Activated CD4-positive, alpha-beta T cell treated with anti-CD3 and anti-CD28 coated beads for 36 hours (primary cell): ENCODE measurements at places on chromosomes 2 and 18.

DNA sequence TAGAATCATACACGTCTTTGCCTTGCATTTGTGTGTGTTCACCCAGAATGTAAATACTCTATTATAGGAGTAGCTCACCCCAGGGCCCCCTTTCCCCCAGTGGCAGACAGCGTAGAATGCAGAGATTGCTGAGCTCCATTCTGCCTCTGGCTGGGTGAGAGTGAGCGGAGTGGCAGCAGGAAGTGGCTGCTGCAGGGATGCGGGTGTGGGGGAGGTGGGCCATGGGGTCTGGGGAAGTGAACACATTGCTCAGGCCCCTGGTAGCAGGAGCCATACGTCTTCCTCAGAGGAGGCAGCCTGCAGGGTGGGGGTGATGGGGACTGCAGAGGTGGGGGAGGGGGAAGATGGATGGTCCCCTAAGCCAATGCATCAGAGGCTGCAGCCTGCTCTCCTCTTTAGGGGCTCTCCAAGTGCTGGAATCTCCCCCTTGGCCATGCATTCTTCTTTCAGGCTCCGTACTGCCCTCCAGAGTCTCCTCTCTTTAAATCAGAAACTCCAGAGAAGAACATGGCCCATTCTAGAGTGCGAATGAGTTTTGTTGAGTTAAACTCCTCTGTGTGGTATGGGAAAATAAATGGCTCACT, 72.2 kb downstream of the CELF4 start:
- H3K36me3 ChIP-seq = no peaks in the 10 kb centered on the region
- H3K27ac ChIP-seq = no peak overlapping the region
- DNase-seq = no peak
- peaks cover 16% of the 10 kb centered on the region for H3K27me3 ChIP-seq
- no peak overlapping the region for H3K4me3 ChIP-seq

- no peaks in the 10 kb centered on the region for H3K27me3 ChIP-seq
- no peak overlapping the region for H3K4me3 ChIP-seq
- no peak for DNase-seq
- H3K4me1 ChIP-seq = no peaks in the 10 kb centered on the region
These were observed 411.2 kb downstream of the SOX11 start for GRCh38 chr2:6103372-6103771.

DNA sequence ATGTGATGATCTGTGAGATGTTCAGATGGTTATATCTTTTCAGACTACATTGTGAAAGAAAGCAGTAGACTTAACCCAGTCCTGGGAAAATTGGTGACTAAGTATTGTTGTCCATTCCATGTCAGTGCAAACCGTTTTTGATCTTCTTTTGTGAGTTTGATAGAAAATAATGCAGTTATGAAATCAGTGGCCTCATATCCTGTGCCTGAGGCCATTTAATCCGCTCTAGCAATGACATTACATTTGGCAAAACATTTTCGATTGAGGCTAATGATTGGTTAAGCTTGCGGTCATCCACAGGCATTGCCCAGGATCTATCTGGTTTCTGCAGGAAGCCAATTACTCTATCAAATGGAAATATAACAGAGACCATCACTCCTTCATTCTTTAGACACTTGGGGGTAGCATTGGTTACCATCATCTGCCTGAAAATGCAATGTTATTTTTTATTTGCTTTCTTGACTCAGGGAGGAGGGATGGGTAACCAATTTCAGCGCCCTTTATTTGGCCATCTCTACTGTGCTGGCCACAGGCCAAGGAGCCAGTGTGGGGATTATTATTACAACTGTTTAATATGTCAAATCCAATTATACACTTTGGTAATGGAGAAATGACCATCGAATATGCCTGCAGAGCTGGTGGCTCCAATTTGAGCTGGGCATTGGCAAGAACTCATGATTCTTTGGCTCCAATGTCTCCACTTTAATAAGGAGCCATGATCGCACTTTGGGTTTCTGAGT, 33.6 kb downstream of the TRIB2 start:
- H3K4me3 ChIP-seq = no peak overlapping the region
- DNase-seq = no peak
- no peak overlapping the region for H3K27ac ChIP-seq
- no peaks in the 10 kb centered on the region for H3K36me3 ChIP-seq
- no peaks in the 10 kb centered on the region for H3K4me1 ChIP-seq
- no peaks in the 10 kb centered on the region for H3K27me3 ChIP-seq

DNA sequence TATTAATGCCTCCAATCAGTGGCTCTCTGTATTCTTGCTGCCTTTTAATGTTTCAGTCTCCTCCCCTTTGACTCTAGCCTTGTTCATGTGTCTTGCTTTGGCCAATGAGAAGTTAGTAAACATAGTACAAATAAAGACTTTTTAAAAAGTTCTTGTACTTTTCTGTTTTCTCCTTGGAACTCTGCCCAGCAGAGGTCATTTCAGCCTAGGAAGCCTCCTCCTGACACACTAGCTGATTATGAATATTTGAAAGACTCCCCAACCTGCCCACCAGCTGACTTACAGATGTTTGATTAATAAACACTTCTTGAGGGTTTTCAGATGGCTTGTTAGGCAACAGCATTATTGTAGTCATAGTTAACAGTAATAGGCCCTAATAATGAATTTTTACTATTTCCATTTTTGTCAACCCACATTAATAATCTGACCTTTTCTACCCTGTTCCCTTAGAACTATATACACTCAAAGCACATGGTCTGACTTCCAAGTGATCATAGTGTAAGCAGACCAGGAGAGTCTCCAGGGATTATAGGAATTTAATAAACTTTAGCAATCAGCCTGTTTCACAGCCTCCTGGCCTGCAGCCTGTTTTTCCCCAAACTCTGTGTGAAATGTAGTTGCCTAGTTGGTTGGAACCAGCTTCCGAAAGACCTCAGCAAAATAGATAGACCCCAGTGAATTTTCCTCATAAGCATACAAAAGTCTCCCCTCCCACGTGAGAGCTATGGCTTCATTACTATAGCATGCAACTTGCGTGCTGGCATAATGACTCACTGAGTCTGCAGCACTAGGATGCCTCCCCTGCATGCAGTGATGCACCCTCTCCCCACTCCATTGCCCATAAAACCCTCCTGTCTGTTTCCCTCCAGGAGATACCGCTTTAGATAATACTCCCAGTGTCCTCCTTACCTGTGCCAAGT, 670.7 kb upstream of the ZNF804A start:
- no peaks in the 10 kb centered on the region for H3K36me3 ChIP-seq
- no peak overlapping the region for H3K27ac ChIP-seq
- H3K4me1 ChIP-seq = no peaks in the 10 kb centered on the region
- no peak for DNase-seq
- no peak overlapping the region for H3K4me3 ChIP-seq

GRCh38 chr2:78175645-78176044, 653.5 kb upstream of the LRRTM4 start:
- H3K27me3 ChIP-seq = no peaks in the 10 kb centered on the region
- no peaks in the 10 kb centered on the region for H3K4me1 ChIP-seq
- no peak overlapping the region for H3K4me3 ChIP-seq

DNA sequence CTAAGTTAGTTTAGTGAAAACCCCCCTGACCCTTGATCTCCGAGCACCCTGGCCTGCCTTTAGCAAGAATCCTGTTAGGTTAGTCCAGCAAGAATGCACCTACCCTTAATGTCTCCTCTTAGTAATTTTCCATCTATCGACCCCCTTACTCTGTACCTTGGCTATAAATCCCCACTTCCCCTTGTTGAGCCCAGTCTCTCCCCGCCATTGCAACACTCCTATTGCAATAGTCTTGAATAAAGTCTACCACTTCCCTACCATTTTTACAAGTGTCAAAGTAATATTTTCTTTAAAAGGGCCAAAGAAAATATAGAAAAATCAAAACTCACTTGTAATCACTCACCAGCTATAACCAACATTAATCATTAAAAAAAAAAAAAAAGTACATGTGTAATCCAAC, 4.2 kb upstream of the ZBTB7C start:
- DNase-seq = no peak
- peaks cover 62% of the 10 kb centered on the region for H3K27me3 ChIP-seq
- no peaks in the 10 kb centered on the region for H3K36me3 ChIP-seq
- H3K4me1 ChIP-seq = peaks cover 5% of the 10 kb centered on the region
- no peak overlapping the region for H3K4me3 ChIP-seq
- no peak overlapping the region for H3K27ac ChIP-seq

DNA sequence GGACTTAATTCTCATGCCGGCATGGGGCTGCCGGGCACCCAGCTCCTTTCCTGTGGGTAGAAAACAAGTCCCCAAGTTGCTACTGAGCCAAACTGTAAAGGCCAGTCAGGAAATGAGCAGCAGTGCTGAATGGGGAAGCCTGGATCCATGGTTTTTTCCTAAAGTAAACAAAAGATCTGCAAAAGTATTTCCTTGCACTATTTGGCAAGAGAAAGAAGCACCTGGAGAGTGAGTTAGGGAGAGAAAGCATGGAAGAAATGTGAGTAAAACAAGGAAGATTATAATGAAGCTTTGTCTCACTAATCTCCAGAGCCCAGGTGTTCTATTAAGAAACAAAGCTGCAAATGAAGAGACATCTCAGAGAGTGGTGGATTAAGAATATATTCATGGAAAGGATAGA, 117.6 kb downstream of the METTL8 start:
- H3K27me3 ChIP-seq = no peaks in the 10 kb centered on the region
- DNase-seq = no peak
- H3K36me3 ChIP-seq = peaks cover 26% of the 10 kb centered on the region

GRCh38 chr2:274503-274902, 9.8 kb downstream of the ACP1 start:
- DNase-seq = no peak
- no peaks in the 10 kb centered on the region for H3K27me3 ChIP-seq
- H3K36me3 ChIP-seq = peaks cover 52% of the 10 kb centered on the region

DNA sequence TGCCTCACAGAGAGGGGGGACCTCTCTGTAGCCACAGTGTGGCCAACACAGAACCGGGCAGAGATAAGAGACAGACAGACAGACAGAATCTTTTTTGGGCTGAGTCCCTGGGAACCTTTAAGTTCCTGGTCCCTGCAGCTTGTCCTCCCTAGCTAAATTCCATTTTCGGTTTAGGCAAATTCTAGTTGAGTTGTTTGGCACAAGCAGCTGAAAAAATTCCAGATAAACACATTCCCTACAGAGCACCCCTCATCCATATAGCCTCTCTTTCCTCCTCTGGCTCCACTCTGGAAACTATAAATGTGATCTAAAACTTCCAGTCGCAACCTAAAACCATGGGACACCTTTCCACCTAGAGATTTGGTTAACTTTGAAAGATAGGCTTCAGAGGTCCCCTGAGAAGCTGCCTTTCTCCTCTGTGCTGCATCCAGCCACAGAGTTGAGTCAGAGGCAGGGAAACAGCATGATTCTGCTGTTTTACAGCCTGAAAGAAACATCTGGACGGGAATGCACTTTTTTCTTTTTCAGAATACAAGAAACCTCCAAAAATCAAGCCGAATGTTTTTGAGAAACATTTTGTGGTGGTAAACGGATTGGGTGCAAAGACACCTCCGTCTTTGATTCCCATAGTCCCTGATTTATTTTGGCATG, 30.9 kb downstream of the SLC4A3 start:
- peaks cover 29% of the 10 kb centered on the region for H3K27me3 ChIP-seq
- H3K27ac ChIP-seq = no peak overlapping the region
- H3K4me3 ChIP-seq = no peak overlapping the region
- H3K4me1 ChIP-seq = peaks cover 4% of the 10 kb centered on the region

DNA sequence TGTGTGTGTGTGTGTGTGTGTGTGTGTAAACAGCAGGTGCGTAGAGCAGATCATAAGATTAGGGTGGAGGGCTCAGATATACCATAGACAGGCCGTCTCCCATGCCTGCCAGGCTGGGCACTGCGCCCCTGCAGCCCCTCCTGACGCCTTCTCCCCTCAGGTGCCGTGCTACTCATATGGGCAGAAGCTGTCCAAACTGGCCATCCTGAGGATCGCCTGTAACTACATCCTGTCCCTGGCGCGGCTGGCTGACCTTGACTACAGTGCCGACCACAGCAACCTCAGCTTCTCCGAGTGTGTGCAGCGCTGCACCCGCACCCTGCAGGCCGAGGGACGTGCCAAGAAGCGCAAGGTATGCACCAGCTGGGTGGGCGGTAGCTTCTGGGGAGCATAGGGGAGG, 10.0 kb downstream of the ATOH8 start:
- no peak overlapping the region for H3K27ac ChIP-seq
- H3K4me3 ChIP-seq = no peak overlapping the region
- H3K36me3 ChIP-seq = no peaks in the 10 kb centered on the region
- no peak for DNase-seq

DNA sequence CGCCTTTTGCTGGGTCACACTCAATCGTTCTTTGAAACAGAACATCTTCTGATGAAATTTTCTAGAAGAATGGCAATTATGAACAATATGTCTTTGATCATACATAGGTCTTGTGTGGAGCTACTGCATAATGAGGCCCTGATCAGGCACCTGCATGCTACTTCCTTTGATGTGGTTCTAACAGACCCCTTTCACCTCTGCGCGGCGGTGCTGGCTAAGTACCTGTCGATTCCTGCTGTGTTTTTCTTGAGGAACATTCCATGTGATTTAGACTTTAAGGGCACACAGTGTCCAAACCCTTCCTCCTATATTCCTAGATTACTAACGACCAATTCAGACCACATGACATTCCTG, 532 bp downstream of the UGT1A5 start:
- DNase-seq = no peak
- no peak overlapping the region for H3K4me3 ChIP-seq
- H3K27ac ChIP-seq = no peak overlapping the region
- H3K4me1 ChIP-seq = no peaks in the 10 kb centered on the region
